ENCODE measurements at places on chromosomes 1 and 21.
A peak's percentile ranks its signal among the peaks of the same experiment; 100 is the strongest.

DNA sequence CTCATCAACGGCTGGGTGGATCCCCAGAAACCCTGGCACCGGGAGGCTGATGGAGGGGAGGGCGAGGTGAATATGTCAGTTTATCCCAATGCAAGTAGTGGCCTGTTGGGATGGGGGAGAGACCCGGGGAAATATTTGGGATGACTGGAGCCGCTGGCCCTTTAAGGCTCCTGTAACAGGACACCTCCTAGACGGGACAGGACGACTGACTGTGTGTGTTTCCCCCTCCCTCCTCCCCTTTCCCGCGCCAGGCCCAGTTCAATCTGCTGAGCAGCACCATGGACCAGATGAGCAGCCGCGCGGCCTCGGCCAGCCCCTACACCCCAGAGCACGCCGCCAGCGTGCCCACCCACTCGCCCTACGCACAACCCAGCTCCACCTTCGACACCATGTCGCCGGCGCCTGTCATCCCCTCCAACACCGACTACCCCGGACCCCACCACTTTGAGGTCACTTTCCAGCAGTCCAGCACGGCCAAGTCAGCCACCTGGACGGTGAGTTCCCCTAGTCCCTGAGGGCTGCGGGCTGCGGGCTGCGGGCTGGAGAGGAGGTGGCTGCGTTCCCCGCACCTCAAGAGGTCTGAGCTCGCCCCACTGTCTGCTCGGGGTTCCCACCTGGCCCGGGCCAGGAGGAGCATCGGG lies 44.8 kb upstream of the CCDC27 start:
- no peak for DNase-seq
- no peak overlapping the region for H3K27ac ChIP-seq
- no peaks in the 10 kb centered on the region for H3K4me1 ChIP-seq
- no peak overlapping the region for H3K4me3 ChIP-seq

DNA sequence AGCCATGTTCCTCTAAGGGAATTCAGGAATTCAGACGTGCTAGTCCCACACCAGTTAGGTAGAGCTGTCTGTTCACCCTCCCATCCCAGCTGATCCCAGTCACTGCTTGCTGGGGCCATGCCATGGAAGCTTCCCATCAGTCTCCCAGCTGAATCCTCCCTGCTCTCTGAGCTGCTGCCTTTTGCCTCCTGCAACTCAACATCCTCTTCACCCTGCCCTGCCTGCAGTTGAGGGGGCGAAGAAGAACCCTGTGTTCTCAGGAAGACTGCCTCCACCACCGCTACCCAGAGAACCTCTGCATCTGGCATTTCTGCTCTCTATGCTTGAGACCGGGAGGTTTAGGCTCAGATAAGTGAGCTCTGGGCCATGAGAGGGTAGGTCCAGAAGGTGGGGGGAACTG lies 16.2 kb downstream of the CDCA8 start:
- no peaks in the 10 kb centered on the region for H3K4me1 ChIP-seq
- H3K27ac ChIP-seq = no peak overlapping the region
- no peaks in the 10 kb centered on the region for H3K27me3 ChIP-seq
- no peaks in the 10 kb centered on the region for H3K36me3 ChIP-seq
- no peak overlapping the region for H3K4me3 ChIP-seq
- no peak for DNase-seq

GRCh38 chr1:100976936-100977335 lies 48.6 kb downstream of the DPH5 start:
- no peak for DNase-seq
- H3K27me3 ChIP-seq = no peaks in the 10 kb centered on the region
- H3K4me1 ChIP-seq = no peaks in the 10 kb centered on the region
- peak overlapping the region; percentile 42 for H3K27ac ChIP-seq
- H3K36me3 ChIP-seq = peaks cover 15% of the 10 kb centered on the region
- H3K4me3 ChIP-seq = no peak overlapping the region

DNA sequence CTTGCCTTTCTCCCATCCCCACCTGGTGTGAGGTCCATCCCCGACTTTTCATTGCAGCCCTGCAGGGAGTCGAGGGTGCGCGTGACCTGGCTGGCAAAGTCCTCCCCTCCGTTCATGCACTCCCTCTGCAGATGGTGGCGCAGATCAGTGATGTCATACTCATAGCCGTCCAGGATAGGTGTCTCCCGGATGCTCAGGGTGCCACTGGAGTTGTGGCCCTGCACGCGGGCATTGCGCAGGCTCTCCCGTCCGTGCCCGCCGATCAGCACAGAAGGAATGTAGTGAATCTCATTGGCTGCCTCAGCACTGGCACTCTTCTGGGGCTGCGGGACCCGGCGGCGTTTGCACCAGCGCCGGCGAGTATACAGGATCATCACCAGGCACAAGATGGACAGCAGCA lies 132.1 kb downstream of the ASTN1 start:
- no peak overlapping the region for H3K4me3 ChIP-seq
- no peak overlapping the region for H3K27ac ChIP-seq
- no peaks in the 10 kb centered on the region for H3K36me3 ChIP-seq
- H3K27me3 ChIP-seq = no peaks in the 10 kb centered on the region
- no peak for DNase-seq
- no peaks in the 10 kb centered on the region for H3K4me1 ChIP-seq

GRCh38 chr1:33430692-33431593 lies at the start of gene PHC2:
PHC2 (minus strand) TSS chr1:33431095; CDS start chr1:33375539, 55,556 bp downstream.
- no peaks in the 10 kb centered on the region for H3K36me3 ChIP-seq

- H3K4me1 ChIP-seq = no peaks in the 10 kb centered on the region
- DNase-seq = no peak
- no peaks in the 10 kb centered on the region for H3K36me3 ChIP-seq
- H3K27me3 ChIP-seq = no peaks in the 10 kb centered on the region
Observed at GRCh38 chr1:13627127-13627526, 43.5 kb downstream of the PDPN start.

DNA sequence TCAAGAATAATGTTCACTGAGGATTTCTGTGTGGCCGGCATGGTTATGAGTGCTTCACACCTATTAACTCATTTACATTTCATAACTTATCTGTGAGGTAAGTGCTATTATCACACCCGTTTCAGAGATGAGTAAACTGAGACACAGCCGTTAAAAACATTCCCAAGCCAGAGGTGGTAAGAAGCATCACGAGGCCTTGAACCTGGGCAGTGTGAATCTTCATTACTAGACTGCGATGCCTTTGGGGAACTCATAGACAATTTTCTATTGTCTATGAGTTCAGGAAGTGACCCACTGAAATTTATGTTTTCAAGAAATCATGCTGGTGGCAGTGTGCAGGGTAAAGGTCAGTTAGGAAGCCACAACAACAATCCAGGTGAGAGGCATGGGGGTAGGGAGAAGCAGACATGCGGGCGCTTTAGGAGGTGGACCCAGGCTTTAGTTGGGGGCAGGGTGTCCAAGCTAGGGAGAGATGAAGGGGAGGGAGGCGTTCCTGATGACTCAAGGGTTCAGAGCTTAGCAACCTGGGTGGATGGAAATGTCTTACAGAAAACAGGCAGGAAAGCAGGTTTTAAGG lies 14.5 kb downstream of the GNG12 start:
- peaks cover 20% of the 10 kb centered on the region for H3K4me1 ChIP-seq
- H3K4me3 ChIP-seq = no peak overlapping the region
- H3K27me3 ChIP-seq = no peaks in the 10 kb centered on the region
- no peaks in the 10 kb centered on the region for H3K36me3 ChIP-seq
- no peak for DNase-seq

- no peaks in the 10 kb centered on the region for H3K4me1 ChIP-seq
- no peak overlapping the region for H3K4me3 ChIP-seq
- no peak for DNase-seq
- no peak overlapping the region for H3K27ac ChIP-seq
Observed at GRCh38 chr1:74822851-74823401, 90.0 kb downstream of the TYW3 start.

GRCh38 chr1:207362962-207363860 lies 41.7 kb downstream of the CD55 start:
- no peak overlapping the region for H3K4me3 ChIP-seq
- no peak for DNase-seq
- peaks cover 45% of the 10 kb centered on the region for H3K36me3 ChIP-seq
- no peaks in the 10 kb centered on the region for H3K4me1 ChIP-seq
- no peak overlapping the region for H3K27ac ChIP-seq

GRCh38 chr1:65959896-65960567 lies 167.3 kb downstream of the PDE4B start:
- H3K4me1 ChIP-seq = no peaks in the 10 kb centered on the region
- no peak for DNase-seq
- H3K36me3 ChIP-seq = no peaks in the 10 kb centered on the region
- H3K27me3 ChIP-seq = no peaks in the 10 kb centered on the region
- H3K27ac ChIP-seq = no peak overlapping the region

DNA sequence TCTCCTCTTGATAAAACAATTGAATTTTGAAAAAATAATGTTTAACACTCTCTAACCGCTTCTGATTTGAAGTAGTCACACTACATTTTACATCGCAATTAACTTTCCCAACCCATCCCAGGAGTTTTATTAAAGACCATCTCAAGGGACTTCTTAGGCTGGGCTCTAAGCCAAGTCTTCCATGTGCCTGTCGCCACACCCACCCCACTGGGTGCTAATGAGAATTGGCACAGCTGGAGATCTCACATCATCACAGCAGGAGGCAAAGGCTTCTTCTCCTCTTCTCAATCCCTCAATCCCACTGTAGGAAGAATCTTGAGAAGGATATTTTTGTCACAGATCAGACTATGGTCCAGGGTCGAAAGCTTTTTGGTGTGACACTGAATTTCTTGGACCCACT lies 328.9 kb downstream of the NUF2 start:
- no peak overlapping the region for H3K4me3 ChIP-seq
- H3K36me3 ChIP-seq = no peaks in the 10 kb centered on the region
- no peaks in the 10 kb centered on the region for H3K4me1 ChIP-seq
- H3K27me3 ChIP-seq = no peaks in the 10 kb centered on the region
- no peak overlapping the region for H3K27ac ChIP-seq

DNA sequence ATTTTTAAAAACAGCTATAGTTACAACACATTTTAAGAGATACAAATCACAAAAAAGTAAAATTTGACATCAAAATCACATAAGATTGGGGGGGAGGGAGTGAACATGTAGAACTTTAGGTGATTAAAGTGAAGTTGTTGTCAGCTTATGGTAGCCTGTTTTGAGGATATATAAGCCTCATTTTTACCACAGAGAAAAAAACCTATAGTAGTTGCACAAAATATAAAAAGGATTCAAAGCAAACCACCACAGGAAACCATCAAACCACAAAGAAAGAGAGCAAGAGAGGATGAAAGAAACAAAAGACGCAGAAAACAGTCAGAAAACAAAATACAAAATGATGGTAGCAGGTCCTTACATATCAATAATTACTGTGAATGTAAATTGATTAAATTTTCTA lies 291.9 kb upstream of the DEPDC1 start:
- DNase-seq = no peak
- no peak overlapping the region for H3K4me3 ChIP-seq
- no peaks in the 10 kb centered on the region for H3K27me3 ChIP-seq
- H3K36me3 ChIP-seq = no peaks in the 10 kb centered on the region
- no peak overlapping the region for H3K27ac ChIP-seq

DNA sequence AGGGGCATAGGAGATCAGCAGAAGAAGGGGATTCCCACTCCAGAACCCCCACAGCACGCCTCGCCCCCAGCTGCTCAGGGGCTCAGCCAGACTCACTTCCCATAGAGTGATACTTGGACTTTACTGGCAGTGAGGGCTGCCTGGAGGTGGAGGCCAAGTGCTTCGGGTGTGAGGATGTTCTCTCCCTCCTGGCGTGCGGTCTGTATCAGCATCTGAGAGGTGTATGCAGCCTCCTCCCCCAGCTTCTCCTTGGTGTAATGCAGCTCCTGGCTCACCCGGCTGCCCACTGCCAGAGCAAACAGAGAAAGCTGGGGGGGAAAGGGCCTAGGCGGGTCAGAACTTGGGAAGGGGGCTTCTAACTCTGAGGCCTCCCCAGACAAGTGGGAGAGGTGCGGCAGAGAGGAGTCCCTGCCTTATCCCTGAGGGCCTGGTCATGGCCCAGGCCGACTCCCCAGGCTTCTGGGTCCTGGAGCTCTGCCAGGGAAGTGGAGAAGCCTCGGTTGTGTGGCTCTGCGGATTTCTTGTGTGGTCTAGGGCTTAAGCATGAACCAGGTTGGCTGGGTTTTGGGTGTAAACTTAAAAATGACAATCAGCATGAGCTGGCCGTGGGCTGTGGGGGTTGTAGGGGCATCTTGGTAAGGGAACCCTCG lies 10.9 kb downstream of the PTCH2 start:
- H3K36me3 ChIP-seq = no peaks in the 10 kb centered on the region
- no peak for DNase-seq
- H3K4me1 ChIP-seq = peaks cover 26% of the 10 kb centered on the region
- H3K27ac ChIP-seq = no peak overlapping the region

GRCh38 chr1:47533793-47534328 lies 96.0 kb downstream of the FOXD2 start:
- H3K27ac ChIP-seq = no peak overlapping the region
- peaks cover 10% of the 10 kb centered on the region for H3K27me3 ChIP-seq
- H3K4me1 ChIP-seq = peaks cover 22% of the 10 kb centered on the region
- H3K36me3 ChIP-seq = no peaks in the 10 kb centered on the region
- H3K4me3 ChIP-seq = peak overlapping the region; percentile 55
- no peak for DNase-seq

DNA sequence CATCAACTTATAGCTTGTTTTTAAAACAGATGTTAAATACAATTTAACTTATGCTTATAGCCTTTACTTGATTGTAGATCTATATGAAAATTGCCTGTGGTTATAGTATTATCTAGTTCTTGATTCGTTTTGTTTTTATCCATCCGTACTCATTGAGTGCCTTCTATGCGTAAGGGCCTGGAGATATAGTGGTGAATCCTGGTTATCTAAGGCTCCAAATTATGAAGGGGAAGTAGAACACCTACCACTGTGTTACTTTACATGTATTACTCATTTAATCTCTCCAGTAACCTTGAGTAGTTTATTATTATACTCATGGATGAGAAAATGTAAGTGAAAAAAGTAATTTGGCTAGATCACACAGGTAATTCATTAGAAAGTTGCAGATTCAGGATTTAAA lies 121.8 kb downstream of the OSBPL9 start:
- peaks cover 47% of the 10 kb centered on the region for H3K4me1 ChIP-seq
- no peak overlapping the region for H3K27ac ChIP-seq
- no peaks in the 10 kb centered on the region for H3K36me3 ChIP-seq
- no peaks in the 10 kb centered on the region for H3K27me3 ChIP-seq
- no peak for DNase-seq

DNA sequence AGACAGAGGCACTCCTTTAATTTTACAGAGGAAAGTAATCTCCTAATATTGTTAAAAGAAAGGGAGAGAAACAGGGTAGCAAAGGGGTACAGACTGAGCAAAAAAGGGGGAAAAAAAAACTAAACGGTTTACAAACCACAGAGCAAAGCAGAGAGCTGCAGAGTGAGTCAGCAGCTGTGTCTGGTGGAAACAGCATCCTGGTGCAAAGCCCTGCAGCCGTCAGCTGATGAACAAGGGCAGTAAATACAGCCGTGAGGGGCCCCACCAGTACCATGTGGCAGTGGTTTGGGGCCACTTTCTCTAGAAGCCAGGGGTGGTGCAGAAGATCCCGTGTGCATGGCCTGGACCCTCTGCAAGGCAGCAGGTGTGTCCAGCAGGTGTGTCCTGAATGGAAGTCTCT lies 111.3 kb downstream of the ERG start:
- no peak for DNase-seq
- no peaks in the 10 kb centered on the region for H3K27me3 ChIP-seq
- H3K27ac ChIP-seq = no peak overlapping the region
- peaks cover 25% of the 10 kb centered on the region for H3K4me1 ChIP-seq
